ENCODE measurements at places on chromosomes 7 and 10.

- no peak for DNase-seq
Measured at GRCh38 chr10:113087165-113088029, 137.3 kb downstream of the TCF7L2 start.

- no peak for DNase-seq
Measured at GRCh38 chr10:69936091-69936490, 116.6 kb upstream of the MACROH2A2 start.

GRCh38 chr10:77291596-77292505 is 345.8 kb downstream of the KCNMA1 start:
- DNase-seq = no peak

DNA sequence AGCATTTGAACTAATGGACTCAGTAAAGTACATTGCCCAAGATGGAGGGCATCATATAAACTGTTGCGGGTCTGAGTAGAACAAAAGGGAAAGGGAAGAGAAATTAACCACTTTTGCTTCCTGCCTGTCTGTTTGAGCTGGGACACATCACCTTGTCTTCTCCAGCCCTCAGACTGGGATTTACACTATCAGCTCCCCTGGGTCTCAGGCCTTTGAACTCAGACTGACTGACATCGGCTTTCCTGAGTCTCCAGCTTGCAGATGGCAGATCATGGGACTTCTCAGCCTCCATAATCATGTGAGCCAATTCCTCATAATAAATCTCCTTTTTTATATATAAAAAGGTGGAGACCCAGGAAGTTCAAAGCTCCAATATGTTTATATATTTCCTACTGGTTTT is 23.0 kb upstream of the WASL start:
- no peak for DNase-seq

DNA sequence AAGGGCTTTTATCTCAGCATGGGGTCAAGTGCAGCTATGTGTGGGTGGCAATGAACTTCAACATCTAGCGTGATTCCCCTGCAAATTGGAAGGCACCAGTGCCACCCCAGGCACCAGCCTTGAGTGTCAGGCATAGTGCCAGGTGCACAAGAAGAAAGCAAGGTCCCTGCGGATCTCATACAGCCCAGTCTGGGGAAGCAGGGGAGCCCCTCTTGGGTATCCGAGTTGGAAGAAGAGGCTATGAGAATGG is 269.0 kb downstream of the RPS24 start:
- DNase-seq = no peak

GRCh38 chr10:74988054-74988775 is 123.2 kb upstream of the SAMD8 start:
- no peak for DNase-seq

DNA sequence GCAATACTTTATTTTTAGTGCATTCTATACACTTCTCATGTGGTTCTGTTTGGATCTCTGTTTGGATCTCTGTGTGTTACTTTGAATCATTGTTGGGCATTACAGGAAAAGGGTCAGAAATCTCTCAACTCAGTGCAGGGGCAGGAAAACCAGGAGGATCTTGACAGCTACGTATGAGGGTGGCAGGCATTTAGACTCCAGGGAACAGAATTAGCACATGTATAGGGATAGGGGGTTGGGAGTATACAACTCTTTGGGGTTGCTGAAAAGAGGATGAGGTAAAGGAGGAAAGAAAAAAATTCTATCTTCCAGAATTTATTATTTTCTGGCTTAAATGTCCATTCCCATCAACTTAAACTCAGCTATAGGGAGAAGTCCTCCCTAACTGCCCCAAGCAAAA is 59.4 kb upstream of the MKI67 start:
- DNase-seq = no peak

- DNase-seq = no peak
Measured at GRCh38 chr10:128463991-128464760, 338.0 kb upstream of the MKI67 start.

GRCh38 chr10:44828508-44829142 is 82.5 kb upstream of the TMEM72 start:
- DNase-seq = no peak

DNA sequence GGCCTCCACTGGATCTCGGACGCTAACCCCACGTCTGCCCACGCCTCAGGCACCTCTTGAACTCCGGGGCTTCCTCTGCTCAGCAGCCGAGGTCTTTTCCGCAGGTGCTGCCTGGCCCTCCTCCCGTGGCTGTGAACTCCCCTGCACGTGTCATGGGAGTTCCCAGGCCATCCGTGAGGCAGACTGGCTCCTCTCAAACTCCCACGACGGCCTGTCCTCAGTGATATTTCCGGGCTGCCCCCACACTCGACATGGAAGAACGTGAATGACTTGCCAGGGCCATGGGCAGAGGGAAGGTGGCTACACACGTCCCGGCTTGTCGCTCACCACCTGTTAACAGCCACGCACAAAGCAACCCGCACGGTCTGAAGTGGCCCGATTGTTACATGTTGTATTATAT is 110.9 kb downstream of the ADARB2 start:
- DNase-seq = no peak

GRCh38 chr10:75672842-75673241 is 241.4 kb downstream of the LRMDA start:
- DNase-seq = no peak

GRCh38 chr7:21430575-21430954 is 2.7 kb downstream of the SP4 start:
- no peak for DNase-seq

DNA sequence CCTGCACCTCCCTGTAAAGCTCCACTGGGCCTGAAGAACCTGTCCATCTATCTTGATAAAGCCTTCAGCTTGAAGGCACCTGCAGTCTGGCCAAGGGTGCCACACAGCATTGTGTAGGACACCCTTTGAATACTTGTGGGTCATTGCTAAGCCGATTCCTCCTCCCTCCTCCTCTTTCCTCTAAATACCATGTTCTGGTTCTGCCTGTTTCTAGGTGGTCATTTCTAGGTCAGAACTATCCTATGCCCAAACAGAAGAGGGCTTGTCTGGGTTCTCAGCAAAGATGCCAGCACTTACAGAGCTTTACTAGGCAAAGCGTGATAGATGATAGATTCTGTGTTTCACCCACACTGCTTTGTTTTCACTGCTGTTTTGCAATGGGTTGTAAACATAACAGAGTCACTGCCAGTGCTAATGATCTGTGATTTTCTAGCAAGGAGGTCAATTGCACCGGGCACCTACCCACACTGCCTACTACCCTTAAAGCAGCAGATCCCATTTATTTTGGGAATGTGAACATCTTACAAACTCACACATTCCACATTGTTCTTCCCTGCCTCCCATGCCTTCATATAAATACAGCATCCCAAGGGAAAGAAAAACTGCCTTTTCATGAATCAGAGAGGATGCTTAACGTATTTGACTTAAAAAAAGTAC is 279.1 kb upstream of the PITRM1 start:
- no peak for DNase-seq

DNA sequence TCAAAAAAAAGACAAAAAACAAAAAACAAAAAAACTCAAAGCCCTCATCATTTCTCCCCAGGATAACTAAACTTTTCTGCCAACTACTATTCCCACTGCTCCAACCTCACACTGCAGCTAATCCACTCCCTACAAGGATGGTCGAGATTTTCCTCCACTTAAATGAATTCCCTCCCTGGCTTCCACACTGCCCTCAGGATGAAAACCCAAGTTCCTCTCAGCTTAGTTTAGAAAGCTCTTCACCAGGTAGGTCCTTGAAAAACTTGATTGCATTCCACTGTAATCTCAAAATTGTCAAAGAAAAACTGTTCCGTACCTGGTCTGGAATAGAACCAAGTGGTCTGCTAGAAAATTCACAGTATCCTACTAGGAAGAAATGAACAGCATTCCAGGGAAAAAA is 294.3 kb upstream of the KLF14 start:
- no peak for DNase-seq

DNA sequence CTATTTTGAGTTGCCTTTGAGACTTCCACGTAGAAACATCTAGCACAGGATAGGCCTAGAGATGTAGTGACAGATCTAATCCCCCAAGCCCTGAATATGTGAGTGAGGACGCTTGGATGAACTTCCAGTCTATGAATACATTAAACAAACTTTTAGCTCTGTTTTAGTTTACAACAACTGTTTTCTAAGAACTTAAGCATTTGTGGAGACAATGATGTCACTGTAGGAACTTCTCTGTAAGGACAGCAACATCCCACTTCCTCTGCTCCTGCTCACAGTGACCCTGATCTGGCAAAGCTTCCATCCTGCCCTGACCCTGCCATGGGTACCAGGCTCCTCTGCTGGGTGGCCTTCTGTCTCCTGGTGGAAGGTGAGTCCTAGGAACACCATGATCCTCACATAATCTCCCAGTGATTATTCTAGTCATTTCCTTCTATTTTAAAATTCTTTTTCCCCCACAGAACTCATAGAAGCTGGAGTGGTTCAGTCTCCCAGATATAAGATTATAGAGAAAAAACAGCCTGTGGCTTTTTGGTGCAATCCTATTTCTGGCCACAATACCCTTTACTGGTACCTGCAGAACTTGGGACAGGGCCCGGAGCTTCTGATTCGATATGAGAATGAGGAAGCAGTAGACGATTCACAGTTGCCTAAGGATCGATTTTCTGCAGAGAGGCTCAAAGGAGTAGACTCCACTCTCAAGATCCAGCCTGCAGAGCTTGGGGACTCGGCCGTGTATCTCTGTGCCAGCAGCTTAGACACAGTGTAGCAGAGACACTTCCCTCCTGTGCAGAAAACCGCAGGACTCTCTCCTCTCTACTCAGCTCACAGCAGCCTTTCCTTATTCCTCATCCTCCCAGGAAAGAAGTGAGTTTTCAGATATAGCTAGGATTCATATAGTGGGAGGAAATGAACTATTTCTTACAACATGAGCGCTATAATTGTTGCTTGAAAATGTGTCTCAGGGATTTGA is 194.4 kb upstream of the PRSS1 start:
- DNase-seq = no peak

DNA sequence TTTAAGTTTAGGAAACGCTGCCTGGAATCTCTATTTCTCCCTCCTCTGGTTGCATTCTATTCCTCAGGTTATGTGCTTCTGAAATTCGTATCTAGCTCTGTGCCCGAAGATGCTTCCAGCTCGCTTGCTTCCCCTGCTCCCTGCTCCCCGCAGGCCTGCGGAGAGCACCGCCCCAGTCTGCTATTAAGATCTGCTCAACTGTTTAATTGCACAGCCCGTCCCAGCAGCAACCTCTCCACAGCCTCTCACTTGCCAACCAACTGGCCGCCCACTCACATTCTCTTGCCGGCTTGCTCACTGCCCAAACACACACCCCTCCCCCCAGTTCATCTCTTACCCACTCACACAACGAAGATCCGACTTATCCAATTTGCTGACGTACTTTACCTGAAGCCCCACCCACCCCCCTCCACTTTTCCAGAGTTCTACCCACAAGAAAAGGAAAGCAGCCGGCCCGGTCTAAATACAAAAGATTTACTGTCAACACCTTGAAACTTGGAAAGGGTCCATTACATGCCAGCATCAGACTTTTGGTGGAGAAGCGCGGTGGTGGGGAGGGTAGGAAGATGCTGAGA is 167.3 kb upstream of the KLF14 start:
- DNase-seq = no peak

- DNase-seq = no peak
Measured at GRCh38 chr10:110724116-110724921, 80.2 kb downstream of the RBM20 start.

- DNase-seq = no peak
Measured at GRCh38 chr10:129871966-129872365, 92.1 kb downstream of the EBF3 start.

GRCh38 chr10:4549139-4549653 is 276.8 kb upstream of the AKR1E2 start:
- no peak for DNase-seq

DNA sequence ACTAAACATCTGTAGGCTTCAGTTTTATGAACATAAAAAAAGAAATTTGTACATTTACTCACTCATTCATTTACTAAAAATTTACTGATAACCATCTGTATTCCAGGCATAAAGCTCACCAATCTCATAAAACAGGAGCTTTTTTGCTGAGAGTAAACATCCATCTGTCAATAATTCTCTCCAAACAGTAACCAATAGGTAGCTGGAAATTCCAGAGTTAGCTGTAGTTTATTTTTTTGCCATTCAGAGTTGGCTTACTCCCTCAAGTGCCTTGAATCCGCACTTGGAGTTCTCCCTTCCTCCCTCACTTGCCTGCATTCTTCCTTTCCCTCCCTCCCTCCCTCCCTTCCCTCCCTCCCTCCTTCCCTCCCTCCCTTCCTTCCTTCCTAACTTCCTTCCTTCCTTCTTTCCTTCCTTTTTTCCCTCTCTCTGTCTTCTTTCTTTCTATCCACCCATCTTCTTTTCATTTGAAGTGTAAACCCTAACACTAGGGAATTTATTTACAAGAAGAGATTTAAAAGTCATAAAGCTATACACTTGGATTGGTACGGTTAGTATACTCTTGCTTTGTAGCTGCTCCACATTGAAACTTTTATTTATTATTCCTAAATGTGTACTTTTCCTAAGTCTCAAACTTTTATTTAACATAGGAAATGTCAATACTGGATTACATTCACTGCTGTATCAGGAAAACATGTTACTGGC is 44.6 kb upstream of the BICC1 start:
- no peak for DNase-seq

- no peak for DNase-seq
Measured at GRCh38 chr10:76497666-76498065, 1066.2 kb downstream of the LRMDA start.

DNA sequence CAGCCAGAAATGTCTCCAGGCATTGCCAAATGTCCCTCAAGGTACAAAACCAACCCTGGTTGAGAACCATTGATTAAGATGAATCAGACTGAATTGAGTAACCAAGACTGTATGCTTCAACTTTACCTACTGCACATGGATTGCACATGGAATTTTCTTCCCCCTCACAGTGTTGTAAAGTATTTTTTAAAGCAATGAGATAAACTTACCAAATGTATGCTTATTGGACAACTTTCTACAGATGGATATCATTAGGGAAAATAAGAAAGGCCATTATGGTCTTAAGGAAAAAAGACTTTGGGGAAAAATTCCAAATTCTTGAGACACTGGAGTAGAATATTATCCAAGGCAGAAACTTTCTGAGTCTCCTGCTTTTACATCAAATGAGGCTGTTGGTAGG is 20.9 kb upstream of the MTPN start:
- DNase-seq = no peak

DNA sequence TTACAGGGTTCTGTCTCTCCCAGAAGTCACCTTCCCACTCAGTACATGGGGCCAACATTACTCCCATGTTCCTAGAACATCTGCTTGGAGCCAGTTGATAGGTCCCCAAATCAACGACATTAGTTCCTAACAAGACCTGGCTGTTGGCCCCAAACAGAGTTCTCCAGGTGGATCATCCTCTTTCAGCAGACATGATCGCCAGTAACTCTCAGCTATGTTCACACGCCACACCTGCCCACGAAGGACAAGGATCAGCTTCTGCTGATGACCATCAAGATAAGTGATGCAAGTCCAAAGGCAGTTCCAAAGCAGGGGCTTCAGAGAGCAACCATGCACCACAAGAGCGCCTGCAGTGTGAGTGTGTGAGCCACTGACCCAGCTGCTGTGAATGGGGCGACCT is 11.0 kb downstream of the ZNF777 start:
- no peak for DNase-seq

DNA sequence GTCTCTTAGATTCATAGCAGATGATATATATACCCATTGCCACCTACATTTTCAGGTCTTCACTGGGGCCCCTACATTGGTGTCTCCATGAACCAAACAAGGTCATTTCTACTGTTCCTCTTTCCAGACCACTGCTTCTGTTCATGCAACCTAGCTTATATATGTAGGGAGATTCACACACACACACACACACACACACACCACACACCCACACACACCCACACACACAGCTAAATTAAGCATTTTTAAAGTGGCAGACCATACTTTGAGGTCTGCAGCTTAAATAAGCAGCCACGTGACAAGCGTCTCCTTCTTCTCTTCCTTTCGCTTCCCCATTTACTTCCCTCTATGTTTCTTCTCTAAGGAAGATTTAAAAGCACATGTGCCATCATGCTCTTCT is 70.0 kb upstream of the CC2D2B start:
- DNase-seq = no peak
